ENCODE measurements at places on chromosomes 12 and 14.

DNA sequence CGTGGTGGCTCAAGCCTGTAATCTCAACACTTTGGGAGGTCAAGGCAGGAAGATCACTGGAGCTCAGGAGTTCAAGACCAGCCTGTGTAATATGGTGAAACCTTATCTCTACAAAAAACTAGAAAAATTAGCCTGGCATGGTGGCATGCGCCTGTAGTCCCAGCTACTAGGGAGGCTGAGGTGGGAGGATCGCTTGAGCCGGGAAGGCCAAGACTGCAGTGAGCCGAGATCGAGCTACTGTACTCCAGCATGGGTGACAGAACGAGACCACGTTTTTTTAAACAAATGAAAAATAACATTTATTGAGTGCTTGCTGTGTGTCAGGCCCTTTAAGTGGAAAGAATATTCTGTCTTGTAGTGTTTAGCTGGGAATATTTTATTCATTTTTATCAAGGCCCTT lies 26.6 kb upstream of the CLMN start:
- no peak for DNase-seq

- no peak for DNase-seq
Observed at GRCh38 chr12:1797991-1798640, 22.2 kb upstream of the LRTM2 start.

GRCh38 chr14:75450381-75451276 lies 22.8 kb downstream of the JDP2 start:
- no peak for DNase-seq

- DNase-seq: no peak
Observed at GRCh38 chr12:58066296-58066695, 124.9 kb downstream of the ATP23 start.

GRCh38 chr14:24079491-24080141 lies 8.3 kb downstream of the CPNE6 start:
- no peak for DNase-seq

DNA sequence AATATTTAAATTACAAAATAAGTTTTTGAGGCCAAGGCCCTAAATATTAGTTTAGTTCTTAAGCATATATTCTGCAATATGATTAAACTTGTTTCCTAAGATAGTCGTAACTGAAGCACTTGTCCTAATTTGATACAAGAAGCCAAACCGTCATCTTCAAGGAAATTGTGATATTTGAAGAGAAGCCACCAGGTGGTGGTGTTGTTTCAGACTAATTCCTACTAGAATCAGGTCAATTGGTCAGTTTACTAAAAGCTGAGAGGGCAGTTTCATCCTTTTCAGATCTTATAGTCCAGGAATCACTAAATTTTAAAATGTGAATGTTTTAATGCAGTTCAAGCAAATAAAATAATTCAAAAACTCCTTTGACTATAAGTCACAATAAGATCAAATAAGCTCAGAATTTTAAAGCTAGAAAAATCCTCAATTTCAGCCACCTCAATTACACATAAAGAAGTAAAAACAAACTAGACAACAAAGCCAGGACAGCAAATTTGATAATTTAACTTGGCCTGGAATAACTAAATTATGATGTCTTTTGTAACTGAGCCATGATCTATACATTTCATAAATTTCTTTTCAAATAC lies 7.1 kb upstream of the ARL1 start:
- DNase-seq: no peak

DNA sequence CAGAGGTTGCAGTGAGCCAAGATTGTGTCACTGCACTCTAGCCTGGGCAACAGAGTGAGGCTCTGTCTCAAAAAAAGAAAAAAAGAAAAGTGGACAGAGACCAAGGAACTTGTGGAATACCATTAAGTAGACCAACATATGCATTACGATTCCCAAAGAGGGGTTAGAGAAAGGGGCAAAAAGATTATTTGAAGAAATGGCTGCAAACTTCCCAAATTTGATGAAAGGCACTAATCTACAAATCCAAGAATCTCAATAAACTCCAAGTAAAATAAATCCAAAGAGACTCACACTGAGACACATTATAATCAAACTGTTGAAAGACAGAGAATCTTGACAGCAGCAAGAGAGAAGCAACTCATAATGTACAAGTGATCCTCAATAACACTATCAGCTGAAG lies 4.8 kb upstream of the OXA1L start:
- no peak for DNase-seq

GRCh38 chr12:124208489-124208888 lies 86.4 kb upstream of the RFLNA start:
- no peak for DNase-seq

DNA sequence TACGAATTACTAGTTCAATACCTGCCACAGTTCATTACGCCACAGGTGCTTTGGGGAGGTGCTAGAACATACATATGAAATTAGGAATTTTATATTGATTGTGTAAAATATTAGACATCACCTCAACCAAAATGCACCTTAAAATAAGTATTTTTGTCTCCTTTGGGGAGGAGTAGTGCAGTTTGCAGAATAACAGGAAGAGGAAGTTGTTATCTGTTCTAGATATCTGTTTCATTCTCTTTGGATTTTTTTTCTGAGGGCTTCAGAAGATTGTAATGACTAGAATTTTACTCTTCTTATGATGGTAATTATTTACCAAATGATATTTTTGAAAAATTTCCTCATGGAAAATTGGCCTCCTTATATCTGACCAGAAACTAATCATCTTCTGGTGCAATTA lies 9.9 kb upstream of the GYS2 start:
- no peak for DNase-seq

GRCh38 chr14:96097752-96098151 lies 58.6 kb downstream of the C14orf132 start:
- no peak for DNase-seq

GRCh38 chr12:117640511-117640910 lies 279.1 kb upstream of the NOS1 start:
- DNase-seq: no peak

DNA sequence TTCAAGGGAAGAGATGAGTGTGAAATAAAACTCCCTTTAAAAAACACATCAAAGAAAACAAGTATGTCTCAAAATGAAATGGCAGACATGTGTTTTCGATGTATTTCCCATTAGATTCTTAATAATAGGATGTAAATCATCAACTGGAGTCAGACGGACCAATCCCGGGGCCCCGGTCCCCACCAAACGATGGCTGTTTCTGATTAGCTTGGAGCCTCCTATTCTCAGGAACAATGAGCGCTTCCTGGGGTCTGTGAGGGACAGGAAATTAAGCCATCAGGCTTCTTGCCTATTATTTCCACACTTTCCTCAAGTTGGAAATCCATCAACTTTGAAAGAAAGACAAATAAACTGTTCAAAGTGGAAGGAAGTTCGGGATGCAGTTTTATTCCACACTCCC lies 179.4 kb downstream of the EFCAB11 start:
- DNase-seq: no peak

GRCh38 chr12:77314378-77315052 lies 249.1 kb upstream of the E2F7 start:
- no peak for DNase-seq

- no peak for DNase-seq
Observed at GRCh38 chr12:98374007-98374406, 141.4 kb upstream of the TMPO start.

DNA sequence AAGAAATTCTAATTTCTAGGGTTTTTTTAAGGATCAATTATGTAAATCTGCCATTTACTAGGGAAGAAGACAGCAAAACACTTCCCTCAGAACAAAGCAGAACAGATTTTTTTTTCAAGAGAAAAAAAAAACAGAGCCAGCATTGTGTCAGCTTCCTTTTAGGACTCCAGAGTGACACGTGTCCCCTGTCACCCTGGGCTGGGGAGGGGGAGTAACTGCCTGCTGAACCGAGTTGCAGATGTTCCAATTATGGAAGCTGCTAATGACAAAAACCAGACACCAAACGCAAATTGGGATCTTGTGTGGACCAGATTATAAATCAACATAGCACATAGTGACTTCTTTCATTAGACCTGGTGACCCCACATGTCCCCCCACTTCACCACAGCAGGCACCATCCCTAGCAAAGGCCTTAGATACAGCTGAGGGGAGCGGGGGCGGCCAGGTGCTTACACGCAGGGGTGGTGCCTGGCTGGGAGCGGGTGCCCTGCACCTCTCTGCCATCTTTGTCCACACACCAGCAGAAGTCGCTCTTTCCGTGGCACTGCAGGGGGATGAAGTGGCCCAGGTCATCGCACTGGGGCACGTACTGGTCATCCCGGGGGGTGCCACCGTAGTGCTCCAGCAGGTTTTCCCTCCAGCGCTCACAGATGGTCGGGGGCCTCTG lies 25.4 kb downstream of the RTRAF start:
- no peak for DNase-seq

DNA sequence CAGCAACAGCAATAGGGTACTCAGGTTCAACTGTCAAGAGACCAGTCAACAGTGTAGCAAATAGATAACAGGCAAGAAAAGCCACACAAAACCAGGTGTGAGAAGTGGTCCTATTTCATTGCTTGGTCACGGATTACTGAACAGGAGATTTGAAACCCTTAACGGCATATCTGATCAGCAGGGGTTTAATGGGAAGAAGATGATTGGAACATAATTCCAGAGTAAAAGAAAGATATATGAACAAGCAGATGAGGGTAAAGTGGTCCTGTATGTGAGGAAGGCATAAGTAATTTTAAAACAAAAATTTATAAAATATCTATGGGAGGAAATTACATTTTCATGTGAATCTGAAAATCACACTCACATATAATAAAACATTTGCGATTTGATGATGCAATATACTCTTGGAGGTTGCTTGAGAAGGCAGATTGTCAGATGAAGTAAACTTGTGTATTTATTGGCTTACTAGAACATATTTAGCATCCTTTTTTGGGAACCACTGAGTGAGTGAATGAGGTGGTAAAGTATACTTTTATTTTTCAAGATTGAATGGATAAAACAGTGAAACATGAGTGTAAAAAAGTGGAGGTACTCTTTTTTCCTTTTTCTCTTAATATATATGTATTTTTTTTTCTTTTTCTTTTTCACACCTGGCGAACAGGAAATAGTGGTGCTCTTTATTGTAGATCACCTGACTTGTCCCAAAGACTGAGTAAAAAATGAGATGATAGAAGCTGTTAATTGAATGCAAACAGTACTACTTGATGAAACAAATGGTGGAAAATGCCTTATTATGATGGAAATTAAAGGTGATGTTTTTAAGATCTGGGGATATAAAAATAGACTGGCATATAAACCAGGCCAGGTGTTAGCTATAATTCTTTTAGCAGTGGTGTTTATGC lies 21.6 kb upstream of the SDR39U1 start:
- DNase-seq: no peak

DNA sequence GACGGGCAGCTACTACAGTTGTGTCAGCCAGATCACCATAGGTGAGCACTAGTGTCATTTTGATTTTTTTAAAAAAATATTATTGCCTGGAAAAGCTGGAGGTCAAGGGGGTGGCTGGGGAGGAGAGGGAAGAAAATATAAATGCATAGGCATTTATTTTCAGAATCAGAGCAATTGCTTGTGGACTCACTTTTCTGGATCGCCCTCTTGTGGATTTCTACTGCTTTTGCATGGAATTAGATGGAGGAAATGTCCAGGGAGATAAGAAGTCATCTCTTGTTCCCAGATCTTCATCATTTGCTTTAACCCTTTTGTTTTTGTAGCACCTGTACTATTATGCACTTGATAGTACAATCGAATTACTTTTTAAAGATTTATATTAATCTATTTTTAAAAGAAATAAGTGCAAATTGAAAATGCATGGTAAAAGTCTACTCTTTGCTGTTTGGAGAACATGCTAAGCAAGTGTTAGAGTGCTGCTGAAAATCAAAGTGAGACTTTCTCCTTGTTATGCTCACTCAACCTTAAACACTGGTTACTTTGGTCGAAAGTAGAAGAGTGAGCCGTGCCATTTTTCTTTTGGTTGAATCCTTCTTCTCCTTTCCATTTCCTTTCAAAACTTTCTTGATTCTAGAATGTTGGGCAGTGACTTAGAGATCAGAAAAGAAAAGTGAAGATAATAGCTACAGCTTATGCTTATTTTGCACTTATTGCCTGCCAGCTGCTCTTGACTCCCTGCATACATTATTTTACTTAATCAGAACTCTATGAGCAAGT lies 60.6 kb upstream of the ANO4 start:
- no peak for DNase-seq

DNA sequence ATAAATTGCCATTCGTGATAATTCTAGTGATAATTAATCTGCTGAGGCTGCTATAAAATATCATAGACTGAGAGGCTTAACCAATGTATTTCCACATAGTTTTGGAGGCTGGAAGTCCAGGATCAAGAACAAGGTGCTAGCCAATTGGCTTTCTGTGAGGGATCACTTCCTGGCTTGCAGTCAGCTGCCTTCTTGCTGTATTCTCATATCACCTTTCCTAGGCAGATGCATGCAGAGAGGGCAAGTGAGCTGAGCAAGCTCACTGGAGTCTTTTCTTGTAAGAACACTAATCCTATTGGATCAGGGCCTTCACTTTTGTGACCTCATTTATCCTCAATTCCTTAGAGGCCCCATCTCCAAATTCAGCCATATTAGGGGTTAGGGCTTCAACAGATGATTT lies 640.7 kb downstream of the DIO2 start:
- DNase-seq: no peak

- DNase-seq: no peak
Observed at GRCh38 chr12:26119391-26119989, 5.3 kb downstream of the BHLHE41 start.

DNA sequence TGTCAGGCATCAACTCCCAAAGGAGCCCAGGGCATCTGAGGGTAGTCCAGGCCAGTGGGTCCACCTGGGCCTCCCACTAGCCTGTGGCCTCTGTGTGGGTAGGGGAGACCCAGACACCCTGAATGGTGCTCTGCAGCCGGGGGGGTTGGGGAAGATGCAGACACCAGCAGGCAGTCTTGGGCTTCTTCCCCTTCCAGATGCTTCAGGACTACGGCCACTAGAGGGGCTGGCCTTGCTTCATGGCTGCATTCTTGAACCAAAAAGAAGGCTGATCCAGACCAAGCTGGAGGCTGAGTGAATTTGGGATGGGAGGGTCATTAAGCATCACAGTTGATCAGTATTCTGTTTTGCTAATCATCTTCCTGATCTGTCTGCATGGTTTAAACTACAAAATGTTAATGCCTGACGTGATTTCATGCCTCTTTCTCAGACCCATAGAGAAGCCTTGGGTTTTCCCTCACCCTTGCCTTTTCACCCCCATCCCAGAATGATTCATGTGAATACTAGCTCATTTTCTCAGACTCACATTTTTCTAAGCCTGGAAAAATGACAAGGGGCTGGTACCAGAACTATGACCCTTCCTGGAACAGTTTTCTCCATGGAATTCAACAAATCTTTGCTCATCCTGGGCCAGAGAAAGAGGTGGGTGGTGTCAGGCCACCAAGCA lies 134.2 kb downstream of the NTF3 start:
- DNase-seq: no peak

DNA sequence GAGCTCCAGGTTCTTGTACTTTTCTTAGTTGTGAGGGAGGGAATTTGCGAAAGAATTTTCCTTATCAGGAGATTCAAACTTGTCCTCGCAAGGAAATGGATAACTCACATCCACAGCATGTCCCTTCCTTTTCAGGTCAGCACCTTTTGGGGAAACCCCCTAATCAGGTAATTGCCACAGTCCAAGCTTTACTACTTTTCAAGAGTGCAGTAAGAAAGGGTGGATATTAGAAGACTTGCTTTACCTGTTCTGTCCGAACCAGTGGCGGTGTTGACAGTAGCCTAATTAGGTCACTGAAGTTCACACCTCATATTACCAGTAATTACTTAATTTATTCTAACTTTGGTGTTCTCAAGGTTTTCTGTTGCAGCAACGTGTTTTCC lies 6.7 kb upstream of the C12orf50 start:
- DNase-seq: no peak
